ENCODE measurements at places on chromosomes 3 and 15.

- no peak for DNase-seq
Measured at GRCh38 chr15:92811148-92811913, 88.8 kb upstream of the CHD2 start.

DNA sequence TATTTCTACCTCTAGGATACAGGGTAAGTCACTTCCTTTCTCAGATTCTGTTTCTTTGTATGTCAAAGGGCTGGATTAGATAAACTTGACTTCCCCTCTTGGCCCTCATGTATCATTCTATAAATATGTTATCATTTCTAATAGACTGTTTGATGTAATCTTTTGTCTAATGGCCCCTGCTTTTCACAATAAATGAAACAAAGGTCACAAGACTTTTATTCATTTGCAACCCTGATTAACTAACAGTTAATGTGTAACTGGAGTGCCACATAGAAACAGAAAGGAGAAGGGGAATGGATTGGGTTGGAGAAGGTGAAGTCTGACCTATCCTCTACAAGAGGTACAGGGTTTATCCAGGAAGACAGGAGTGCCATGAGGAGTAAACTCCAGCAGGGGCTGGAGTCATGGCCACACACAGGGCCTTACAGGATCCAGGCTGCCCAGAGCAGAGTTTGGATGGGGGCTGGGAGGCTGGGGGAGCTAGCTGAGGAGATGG lies 8.0 kb upstream of the B3GNT5 start:
- no peak for DNase-seq

- no peak for DNase-seq
Measured at GRCh38 chr15:34154725-34155204, 52.9 kb downstream of the PGBD4 start.

- no peak for DNase-seq
Measured at GRCh38 chr3:192024751-192025150, 563.8 kb downstream of the PYDC2 start.

- no peak for DNase-seq
Measured at GRCh38 chr15:25724899-25725298, 138.2 kb downstream of the ATP10A start.

- no peak for DNase-seq
Measured at GRCh38 chr3:35707904-35708303, 68.6 kb downstream of the ARPP21 start.

DNA sequence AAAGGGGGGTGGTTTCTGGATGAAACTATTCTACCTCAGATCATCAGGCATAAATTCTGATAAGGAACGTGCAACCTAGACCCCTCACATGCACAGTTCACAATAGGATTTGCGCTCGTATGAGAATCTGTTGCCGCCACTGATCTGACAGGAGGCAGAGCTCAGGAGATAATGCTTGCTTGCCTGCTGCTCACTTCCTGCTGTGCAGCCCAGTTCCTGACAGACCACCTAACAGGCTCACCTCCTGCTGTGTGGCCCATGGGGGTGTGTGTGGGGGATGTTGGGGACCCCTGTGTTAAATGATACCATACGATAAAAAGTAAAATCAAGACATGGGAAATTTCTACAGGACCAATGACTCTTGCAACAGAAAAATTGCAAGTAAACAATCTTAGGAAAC lies 24.0 kb downstream of the CP start:
- no peak for DNase-seq

DNA sequence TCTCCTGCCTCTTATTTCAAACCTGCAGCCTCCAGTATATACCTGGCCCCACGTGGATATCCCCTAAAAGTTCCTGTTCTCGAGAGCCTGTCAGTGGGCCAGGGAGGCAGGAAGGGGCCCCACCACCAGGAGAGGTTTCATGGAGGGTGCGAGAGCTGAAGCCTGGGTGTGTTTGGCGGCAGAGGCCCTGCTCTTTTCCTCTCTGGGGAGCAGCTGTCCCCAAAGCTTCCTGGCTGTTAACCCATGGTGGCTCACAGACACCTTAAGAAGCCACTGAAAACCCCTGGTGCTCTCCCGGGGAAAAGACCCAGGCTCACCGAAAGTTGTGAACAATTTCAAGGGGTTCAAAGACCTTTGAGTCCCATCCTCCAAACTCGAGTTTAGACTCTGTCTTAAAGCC lies 1.1 kb downstream of the PRRT3 start:
- no peak for DNase-seq

GRCh38 chr3:171262431-171262830 lies 197.8 kb downstream of the TNIK start:
- no peak for DNase-seq

GRCh38 chr3:60855250-60855649 lies 396.0 kb downstream of the FHIT start:
- no peak for DNase-seq

GRCh38 chr15:101355678-101356464 lies 60.8 kb upstream of the SNRPA1 start:
- no peak for DNase-seq
